Activated T-helper 2 cell treated with anti-CD3 and anti-CD28 coated beads, Interferon-gamma antibody, Interleukin-2, Interleukin-4, amounts not matched to agents 10 μg/mL and 5 μg/mL and 100 μg/mL, durations not matched to agents 14 hours and 24 hours and 36 hours (primary cell): ENCODE measurements at places on chromosomes 7 and 10.

GRCh38 chr10:88256886-88257285 lies 326.2 kb downstream of the RNLS start:
- no peak for DNase-seq

- no peak for DNase-seq
Observed at GRCh38 chr7:139845443-139845805, 16.4 kb downstream of the TBXAS1 start.

GRCh38 chr7:93981480-93981874 lies 22.7 kb downstream of the BET1 start:
- DNase-seq = no peak

GRCh38 chr10:71295641-71296040 lies 23.4 kb upstream of the SLC29A3 start:
- DNase-seq = no peak

- DNase-seq = no peak
Observed at GRCh38 chr7:33452805-33453502, 323.6 kb downstream of the BBS9 start.

DNA sequence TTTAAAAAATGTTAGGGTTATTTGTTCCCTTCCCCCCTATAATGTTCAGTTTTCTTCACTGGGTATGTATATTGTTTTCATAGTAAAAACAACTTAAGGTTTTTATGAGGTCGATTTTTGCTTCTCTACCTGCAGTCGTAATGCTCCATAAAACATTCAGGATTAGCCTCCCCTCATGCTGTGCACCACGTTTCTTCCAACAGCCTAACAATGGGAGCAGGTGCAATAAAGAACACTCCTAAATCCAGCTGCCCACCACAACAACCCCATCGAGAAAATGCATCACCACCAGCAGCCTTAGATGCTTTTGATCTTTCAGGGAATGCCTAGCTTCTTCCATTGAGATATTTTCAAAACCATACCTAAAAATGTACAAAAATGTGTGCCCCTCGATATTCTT lies 111.1 kb downstream of the ADAM12 start:
- DNase-seq = no peak

- DNase-seq = no peak
Observed at GRCh38 chr10:68212721-68213352, 19.1 kb downstream of the ATOH7 start.

DNA sequence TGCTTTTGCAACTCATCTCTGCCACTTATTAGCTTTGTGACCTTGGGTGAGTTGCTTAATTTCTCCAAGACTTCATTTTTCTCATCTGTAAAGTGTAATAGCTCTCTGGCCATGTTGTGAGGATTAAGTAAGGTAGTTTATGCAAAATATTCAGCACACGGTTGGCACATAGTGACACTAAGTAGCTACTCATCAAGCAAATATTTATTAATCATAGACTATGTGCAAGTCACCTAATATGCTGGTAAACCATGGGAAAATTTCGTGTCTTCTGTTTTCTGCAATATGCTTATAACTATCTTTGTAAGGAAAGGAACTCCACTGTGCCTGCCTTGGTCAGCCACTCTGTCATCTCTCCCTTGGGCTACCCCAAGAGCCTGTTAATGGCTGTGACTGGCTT lies 50.3 kb upstream of the EGR2 start:
- DNase-seq = no peak

DNA sequence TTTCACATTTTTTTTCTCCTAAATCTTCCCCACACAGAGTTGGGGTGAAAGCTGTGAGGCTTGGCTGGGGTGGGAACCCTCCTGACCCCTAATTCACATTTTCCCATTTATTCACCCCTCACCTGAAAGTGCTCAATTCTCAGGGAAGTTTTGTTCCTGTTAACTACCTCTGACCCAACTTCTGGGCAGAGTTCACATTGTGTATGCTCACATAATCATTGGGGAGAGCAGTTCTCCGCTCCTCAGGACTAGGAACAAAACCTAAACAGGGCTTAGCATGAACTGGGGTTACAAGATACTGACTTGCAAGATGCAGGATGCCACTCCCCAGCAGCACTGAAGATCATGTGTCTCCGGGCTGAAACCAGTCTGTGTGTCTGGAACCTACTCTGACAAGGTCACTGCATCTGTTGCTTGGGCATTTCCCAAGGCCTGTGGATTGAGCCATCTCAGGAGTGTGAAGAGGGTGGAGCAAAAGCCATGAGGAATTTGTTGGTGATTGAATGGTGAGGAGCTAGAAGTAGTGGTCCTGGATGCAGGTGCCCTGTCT lies 258.1 kb upstream of the IGFBP3 start:
- DNase-seq = no peak

- no peak for DNase-seq
Observed at GRCh38 chr7:47423196-47423595, 158.7 kb downstream of the TNS3 start.

- DNase-seq = no peak
Observed at GRCh38 chr7:101271021-101271420, 26.1 kb upstream of the FIS1 start.
